Fibroblast of skin of left quadriceps (primary cell): ENCODE measurements at places on chromosomes 3 and 15.

DNA sequence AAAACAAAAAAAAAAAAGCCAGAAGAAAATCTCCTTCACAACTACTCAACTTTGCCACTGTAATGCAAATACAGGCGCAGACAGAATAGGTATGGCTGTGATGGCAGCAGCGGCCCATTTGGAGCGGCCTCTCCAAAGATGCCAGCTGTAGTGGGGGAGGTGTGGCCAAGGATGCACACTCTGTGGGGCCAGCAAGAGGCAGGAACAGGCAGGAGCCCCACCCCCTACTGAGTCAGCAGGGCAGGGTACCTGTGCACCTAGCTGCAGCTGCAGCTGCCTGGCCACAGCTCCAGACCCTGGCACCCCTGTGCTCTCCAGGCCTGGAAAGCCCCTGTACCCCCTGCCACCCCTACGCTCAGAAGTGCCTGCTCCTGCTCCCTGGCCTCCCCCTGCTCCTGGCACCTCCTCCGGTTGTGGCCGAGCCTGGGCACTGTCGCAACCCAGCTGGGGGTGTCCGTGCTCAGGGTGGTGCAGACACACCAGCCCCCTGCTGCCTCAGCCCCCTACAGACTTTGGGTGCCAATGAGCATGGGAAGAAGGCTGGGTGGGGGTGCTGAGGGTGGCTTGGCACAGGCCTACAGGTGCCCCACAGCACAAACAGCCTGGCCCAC, 312.7 kb downstream of the ULK4 start:
- DNase-seq: no peak

DNA sequence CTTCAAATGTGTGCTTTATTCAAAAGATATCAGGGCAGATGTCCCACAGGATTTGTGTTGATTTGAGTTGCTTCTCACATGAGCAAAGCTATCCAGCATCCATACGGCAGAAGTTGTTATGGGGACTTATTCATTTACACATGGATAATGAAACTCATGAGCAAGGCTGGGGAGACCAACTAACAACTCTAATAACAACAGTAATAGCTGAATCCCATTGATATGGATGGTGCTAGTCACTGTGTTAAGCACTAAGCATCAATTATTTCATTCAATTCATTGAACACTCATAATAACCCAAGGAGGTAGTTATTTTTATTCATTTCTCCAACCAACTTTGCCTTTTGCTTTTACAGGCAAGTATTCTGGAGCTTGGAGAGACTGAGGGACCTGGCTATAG, 1094.2 kb upstream of the CFAP20DC start:
- no peak for DNase-seq

DNA sequence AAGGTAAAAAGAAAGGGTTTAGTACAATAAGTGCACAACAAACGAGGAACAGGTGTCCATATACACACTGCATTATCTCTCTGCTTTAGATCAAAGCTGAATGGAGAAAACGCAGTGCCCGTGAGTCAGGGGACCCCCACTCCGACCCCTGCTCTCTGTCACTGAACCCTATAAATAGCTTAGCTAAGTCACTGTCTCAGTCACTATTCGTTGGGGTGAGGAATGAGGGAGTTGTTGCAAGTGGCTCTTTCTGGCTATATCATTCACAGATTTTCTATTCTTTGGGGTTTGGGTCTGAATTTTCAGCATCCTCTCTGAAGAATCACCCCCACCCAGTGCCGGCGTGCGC, 458 bp upstream of the STAC start:
- no peak for DNase-seq

GRCh38 chr15:25785641-25786025, 77.5 kb downstream of the ATP10A start:
- no peak for DNase-seq
